ENCODE measurements at places on chromosomes 2 and 18.

- DNase-seq: no peak
Measured at GRCh38 chr2:199186301-199186751, 271.4 kb downstream of the SATB2 start.

DNA sequence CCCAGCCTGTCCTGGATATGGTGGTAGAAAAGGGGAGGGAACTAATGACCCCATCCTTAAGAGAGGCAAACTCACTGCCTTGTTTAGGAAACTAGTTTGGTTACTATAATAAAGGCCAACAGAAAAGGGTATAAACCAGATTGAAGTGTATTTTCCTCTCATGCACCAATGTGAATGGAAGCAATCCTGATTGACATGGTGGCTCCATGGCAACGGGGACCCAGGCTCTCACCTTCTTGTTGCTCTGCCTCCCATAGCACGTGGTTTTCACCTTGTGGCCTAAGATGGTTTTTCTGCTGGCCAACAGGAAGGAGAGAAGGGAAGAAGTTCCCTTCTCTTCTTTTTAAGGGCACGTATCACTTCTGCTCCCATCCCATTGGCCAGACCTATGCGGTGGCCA is 67.3 kb upstream of the NRP2 start:
- DNase-seq: no peak

DNA sequence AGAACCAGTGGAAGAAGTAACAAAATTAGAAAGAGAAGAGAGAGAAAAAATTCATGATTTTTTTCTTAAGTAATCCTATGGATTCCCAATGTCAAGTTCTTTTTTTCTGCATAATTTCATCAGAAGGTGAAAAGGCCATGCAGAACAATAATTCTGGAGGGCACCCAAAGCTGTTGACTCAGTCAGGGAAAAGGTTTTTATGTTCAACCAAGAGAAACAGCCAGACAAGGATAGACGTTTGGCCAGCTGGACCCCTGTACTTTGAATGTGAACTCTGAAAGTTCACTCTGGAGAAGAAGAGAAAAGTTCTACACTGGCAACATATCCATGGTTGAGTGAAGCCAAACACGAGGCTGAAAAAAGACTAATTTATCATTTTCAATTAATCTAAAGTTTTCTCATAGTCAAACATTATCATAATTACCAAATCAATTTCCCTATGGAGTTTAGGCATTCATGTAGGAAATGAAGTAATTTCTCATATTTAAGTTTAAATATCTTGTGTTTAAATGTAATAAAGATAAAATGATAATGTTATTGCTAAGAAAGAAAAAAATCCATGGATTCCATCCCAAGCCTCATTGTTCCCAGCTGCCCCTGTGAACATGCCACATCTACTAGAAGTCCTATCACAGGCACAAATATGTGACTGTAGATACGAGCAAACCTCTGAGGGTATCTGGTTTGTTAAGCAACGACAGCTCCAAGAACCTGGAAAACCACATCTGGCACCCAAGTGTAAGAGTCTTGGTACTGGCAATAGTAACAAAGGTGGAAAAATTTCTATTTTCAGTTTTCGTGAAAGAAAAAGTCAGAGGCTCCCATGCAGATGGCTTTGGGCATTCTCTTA is 742.7 kb upstream of the ACVR2A start:
- no peak for DNase-seq

DNA sequence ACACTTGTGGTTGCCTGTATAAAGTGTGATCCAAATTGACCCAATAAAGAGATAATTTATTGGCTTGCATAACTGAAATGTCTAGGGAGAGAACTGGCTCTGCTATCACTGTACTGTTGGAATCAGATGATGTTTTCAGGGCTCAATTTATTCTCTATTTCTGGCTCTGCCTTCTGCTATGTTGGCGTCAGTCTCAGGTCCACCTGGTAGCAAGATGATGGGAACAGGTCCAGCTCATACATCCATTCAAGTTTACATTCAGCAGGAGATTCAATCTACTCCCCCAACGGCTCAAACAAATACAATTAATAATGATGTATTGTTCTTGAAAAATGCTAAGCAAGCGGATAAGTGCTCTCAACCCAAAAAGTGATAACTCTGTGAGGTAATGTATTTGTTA is 297.7 kb upstream of the SYT4 start:
- no peak for DNase-seq

GRCh38 chr2:46902465-46902864 is 13.1 kb downstream of the MCFD2 start:
- no peak for DNase-seq

- DNase-seq: no peak
Measured at GRCh38 chr18:21735452-21736015, 5.1 kb upstream of the MIB1 start.

DNA sequence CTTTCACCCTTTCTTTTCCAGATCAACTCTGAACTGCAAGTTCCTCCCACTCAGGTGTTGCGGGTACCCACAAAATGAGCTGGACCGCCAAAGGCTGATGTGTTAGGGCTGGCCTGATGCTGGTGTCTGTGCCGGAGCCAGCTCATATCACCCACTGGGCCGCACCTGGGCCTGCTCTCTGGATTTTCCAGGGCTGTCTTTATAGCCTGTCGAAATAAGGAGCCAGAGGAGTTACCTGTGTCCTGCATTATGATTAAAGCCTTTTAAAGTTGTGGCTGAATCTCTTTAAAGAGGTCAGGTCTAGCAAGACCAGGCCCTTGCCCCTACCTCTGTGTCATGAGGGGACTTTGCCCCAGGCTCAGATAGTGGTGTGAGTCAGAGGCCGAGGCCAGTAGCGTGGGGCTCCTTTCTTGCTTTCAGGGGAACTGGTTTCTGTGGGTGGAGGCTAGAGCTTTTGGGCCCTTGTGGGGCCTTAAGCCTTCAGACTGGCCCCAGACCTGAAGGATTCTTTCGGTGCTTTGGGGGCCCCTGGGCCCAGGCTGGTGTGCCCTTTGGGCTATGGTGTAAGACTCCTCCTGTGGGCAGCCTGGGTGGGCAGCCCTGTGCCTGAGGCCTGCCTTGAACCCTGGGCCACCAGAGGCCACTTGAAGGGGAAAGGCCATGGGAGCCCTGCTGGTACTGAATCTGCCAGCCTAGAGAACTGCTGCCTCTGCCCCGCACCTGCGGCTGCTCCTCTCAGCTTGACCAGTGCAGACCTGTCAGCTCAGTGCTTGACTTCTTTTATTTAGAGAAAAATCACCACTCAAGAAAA is 21.3 kb downstream of the OTOF start:
- no peak for DNase-seq

DNA sequence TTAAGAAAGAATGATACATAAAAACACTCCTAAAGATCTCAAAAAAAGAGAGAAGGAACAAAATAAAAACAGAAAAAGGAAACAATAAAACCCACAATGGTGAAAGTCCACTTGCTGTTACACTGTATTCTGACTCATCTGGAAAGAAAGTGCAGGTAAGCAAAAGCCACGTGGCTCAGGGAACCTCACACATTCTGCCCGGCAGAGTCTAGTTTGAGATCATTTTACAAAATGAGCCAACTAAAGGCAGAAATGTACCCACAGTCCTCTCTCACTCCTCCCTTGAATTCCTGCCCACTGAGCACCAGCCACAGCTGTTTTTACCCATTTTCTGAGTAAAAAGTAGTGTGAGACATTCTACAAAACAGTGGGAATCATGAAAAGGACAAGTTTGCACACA is 10.0 kb downstream of the KCNH7 start:
- DNase-seq: no peak

GRCh38 chr2:188079196-188079595 is 212.5 kb upstream of the GULP1 start:
- DNase-seq: peak; percentile 70

GRCh38 chr18:75854174-75854573 is 426.7 kb upstream of the SMIM21 start:
- DNase-seq: no peak

- peak; percentile 57 for DNase-seq
Measured at GRCh38 chr2:238155051-238155760, 3.6 kb upstream of the ERFE start.

DNA sequence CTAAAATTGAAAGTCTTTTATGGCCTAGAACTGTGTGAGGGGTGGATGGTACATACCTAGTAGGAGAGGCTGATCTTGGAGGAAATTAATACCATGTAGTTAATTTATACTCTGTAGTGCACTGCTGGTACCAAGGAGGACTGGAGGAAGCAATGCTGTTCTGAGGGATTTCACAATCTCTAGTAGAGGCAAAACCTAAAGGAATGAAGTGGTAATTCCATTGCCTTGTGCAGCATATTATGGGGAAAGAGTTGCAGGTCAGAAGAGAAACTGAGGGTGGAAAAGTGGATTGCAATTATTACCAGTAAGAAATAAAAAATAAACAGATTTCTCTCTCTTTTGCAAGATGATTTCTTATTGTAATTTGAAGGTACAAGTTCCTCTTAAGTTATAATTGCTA is 2.2 kb downstream of the ABI2 start:
- no peak for DNase-seq

DNA sequence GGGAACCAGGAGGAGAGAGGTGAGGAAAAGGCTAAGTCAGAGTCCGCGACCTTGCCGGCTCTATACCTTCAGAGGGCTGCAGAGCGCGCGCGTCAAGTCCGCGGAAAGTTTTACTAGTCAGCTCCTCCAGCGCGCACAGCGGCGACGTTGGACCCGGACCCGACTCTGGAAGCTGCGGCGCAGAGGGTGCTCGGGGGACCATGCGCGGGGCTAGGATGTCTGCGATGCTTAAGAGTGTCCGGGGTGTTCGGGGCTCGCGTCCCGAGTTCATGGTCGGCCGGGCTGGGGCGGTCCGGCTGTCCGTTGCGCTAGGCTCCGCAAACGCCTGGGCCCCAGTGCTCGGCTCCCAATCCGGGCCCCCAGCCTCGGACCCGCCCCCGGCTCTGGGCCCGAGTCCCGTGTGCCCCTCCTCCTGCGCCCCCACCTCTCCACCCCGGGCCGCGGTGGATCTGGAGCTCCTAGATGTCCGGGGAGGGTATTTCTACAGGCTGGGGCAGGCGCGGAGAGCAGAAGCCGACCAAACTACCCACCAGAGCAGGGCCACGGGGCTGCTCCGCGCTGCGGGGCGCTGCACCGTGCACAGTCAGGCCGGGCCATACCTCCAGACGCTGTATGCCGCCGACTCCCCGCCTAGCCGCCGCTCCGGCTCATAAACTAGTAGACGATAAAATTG is at the start of gene LBX2:
Gene LBX2 (minus strand): TSS at position 337 of the 673 bp plus-strand sequence. CDS start 66 bp downstream, at position 271.
- no peak for DNase-seq

DNA sequence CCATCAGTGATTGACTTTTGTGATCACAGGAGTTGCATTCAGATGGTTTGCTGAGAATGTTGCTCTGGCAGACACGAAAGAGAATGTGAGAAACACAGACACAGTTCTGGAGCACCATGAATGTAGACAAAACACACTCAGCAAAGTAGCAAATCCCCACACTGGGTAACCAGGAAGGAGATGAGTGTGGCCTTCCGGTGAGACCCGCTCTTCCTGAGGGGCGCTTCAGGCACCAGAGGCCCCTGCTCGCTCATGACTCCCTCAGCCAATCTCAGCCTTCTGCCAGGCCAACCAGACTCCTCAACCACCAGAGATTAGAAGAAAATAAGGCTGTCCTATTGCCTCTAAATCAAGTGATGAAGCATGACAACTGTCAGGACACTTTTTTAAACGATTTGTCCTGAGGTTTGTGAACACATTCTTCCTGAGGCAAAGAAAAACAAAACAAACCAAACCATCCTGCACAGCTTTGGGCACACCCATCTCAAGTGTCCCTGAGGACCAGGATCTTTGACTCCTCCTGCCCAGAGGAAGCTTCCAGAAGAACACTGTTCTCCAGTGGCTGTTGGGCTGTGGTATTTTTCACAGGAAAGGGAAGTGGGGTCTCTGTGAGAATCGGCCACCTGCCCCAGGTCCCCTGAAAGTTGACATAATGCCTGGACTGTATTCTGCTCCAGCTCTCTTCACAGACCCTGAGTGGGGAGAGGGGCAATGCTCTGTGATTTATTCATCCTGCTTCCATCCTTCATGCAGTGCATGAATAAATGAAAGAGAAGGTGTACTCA is 152.8 kb downstream of the BCL11A start:
- no peak for DNase-seq

DNA sequence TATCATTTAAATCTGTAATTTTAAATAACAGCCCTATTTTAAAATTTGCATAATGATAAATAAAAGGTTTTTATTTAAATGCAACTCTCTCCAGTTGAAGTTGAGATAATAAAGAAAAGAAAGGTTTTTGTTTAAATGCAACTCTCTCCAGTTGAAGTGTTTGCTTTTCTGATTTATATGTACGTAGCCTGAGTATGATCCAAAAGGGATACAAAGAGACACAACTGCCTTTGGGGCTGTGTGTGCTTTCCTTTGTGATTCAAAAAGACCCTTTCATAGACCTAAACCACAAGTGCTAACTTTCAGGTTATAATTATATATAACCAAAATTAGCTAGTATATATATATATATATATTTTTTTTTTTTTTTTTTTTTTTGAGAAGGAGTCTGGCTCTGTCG is 76.2 kb upstream of the MFF start:
- DNase-seq: no peak
